ENCODE measurements at places on chromosomes 5 and 9.

- DNase-seq, result no peak
Measured at GRCh38 chr5:135253601-135254178, 145.3 kb downstream of the MACROH2A1 start.

GRCh38 chr5:68086857-68087256, 128.7 kb upstream of the PIK3R1 start:
- DNase-seq, result no peak

DNA sequence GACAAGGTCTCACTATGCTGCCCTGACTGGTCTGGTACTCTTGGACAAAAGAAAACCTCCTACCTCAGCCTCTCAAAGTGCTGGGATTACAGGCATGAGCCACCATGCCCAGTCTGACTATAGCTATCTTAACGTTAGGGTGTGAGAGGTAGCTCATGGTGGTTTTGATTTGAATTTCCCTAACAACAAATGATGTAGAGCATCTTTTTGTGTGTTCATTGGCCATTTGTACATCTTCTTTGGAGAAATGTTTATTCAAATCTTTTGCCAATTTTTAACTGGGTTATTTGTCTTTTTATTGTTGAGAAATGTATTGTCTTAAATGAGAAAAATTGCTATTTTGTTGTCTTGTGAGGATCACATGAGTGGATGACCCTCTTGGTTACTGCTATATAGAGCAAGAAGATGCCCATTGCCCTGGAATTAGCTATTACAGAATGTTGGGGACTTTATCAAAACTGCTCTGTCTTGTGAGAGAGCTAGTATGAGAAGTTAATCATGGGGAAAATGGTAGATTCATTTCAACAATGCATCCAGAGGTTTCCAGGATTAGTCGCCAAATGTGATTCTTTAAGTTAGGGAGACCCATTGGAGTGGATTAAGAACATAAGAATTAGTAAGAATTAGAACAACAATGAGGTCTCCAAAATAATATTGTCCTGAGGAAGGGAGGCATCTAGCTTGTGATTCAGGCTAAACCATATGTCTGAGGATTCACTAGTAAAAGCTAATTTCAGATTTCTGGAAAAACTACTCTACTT, 124.3 kb upstream of the MOCS2 start:
- no peak for DNase-seq

DNA sequence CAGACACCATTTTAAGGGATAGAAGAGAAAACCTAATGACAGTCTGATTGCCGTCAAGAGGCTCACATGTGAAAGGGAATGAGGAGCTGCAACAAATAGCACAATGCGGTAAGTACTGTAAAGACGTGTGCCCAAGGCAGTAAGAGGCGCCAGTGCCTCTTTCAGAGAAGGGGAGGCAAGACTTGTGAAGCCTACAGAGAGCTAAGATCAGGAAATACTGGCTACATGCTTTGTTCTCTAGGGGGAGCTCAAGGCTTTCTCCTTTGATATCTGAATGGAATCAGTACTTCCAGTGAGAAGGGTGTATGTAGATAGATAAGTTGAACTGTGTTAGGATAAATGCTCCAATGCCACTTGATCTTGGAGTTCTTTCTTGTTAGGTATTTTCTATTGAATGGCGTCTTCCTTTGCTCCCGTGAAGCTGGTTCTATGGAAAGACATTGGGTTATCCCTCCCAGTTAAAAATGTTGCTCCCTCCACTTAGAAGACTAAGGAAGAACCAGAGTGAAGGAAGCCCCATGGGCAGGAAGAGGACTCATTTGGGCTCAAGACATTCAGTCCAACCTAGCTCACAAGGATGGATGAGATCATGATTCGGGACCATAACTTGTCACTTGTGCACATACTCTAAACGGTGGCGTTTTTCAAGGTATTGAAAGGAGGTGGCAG, 23.5 kb upstream of the ALDOB start:
- peak; percentile 92 for DNase-seq

GRCh38 chr5:119276978-119277377, 78.8 kb upstream of the TNFAIP8 start:
- no peak for DNase-seq

DNA sequence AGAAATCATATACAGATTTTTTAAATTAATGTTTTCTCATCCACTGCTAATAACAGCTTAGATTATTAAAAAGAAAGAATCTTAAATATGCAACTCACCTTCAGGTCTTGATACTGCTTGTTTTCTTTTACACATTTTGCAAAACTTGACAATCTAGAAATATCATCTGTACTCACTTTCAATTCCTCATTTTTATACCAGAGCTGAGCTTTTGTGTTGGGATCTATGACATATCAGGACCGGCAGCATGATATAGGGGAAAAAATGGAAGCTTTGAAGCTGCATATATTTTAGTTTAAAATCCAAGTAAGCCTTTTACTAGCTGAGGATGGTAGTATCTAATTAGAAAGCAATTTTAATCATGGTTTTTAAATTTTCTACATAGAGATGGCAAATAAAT, 75.7 kb upstream of the SMARCA2 start:
- no peak for DNase-seq

Data from NCI-H69 (cell line).